ENCODE measurements at places on chromosomes 11 and 22.
A peak's percentile ranks its signal among the peaks of the same experiment; 100 is the strongest.

DNA sequence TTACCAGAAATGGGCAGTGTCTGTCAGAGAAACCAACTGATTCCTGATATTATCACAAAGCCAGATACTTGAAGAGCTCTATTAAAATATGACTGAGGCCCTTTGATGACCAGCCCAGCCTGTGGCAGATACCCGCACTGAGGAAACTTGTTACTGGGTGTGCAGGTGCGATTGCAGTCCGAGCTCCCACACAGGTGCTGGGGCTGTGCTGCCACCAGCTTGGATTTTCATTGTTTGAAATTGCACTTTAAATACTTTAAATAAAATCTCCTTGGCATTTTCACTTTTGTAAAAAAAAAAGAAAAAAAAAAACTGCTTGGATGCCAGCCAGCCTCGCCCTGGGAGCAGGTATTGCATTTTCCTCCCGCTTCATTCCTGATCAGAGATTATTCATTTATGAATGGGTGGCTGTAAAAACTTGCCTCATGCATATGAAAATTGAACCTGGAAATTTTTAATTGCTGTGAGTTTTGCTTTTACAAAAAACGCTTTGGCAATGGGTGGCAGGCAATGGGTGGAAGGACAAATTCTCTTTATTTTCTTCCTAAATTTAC is 21.2 kb downstream of the EHF start:
- DNase-seq = no peak

DNA sequence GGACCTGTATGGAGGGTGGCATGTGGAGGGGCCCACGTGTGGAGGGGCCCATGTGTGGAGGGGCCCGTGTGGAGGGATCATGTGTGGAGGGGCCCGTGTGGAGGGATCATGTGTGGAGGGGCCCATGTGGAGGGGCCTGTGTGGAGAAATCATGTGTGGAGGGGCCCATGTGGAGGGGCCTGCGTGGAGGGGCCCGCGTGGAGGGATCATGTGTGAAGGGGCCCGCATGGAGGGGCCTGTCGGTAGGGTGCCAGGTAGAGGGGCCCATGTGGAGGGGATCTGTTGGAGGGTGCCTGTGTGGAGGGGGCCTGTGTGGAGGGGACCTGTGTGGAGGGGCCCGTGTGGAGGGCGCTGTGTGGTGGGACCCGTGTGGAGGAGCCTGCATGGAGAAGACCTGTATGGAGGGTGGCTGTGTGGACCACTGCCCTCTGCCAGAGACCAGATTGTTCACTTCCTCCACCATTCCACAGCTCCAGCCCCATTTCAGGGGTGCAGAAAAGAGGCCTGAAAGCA is 47.0 kb downstream of the IGLL5 start:
- no peak for DNase-seq

DNA sequence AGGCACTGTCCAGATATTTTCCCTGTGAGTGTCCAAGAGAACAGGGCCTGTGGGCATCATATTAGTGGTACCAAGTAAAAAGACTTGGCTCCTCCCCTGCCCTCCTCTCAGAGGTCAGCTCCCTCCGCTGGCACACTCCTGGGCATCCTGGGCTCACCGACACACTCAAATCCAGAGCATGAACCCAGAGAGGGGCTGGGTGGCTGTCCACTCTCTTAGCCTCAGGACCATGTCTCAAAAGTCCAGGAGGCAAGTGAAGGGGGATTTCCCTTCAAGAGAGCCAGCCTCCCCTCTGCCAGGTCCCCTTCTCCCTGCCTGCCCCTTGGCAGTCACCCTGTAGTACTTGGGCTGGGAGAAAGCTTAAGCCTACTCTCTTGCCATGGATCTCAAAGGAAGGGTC is 10.3 kb downstream of the BCL9L start:
- no peak for DNase-seq

DNA sequence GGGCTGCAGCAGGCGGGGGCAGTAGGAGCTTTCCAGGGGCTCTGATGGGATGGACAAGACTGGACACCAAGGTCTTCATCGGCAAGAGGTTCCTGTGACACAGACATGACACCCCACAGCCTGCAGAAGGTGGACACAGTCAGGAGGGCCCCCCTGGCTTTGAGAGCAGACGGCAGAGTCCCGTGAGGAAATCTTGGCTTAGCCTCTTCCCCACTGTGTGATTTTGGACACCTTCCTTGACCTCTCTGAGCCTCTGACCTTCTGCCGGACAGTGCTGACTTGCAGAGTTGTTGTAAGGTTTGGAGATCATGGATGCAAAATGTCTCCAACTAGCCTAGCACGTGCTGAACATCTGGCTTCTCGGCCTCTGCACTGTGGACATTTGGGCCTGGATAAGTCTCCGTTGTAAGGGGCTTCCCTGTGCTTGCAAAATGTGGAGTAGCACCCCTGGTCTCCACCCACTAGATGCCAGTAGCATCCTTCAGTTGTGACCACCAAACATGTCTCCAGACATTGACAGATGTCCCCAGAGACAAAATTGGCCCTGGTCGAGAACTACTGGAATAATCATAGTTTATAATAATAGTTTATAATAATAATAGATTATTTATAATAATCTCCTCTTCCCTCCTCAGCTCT is 54.6 kb downstream of the MCM5 start:
- DNase-seq = no peak

DNA sequence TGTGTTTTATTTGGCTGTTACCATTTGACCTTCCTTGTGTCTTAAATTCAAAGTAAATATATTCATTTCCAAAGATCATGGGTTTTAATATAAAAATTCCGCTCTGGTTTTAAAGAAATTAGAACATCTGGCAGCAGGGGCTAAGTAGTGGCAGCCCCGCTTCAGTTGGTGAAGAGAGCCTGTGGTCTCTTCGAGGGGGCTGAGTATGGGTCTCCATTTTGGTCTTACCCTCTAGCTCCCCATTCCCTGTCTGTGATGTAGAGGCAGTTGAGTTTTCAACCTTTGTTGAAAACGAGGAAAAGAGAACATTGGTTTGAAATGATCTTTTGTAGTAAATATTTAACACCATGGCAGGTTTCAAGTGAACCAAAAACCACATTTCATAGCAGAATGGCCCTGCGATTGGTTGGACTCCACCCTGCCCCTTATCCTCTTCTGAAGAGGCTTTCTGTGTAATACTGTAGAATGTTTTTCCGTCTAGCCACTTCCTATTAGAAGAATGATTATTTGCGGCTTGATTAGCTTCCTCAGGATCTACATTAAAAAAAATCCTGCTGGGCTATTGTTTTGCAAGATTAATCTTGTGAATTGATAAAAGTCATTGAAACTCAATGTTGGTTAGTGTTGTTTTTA is 17.7 kb downstream of the APLP2 start:
- no peak for DNase-seq

GRCh38 chr11:77175869-77176539 is 48.0 kb downstream of the MYO7A start:
- DNase-seq = no peak

DNA sequence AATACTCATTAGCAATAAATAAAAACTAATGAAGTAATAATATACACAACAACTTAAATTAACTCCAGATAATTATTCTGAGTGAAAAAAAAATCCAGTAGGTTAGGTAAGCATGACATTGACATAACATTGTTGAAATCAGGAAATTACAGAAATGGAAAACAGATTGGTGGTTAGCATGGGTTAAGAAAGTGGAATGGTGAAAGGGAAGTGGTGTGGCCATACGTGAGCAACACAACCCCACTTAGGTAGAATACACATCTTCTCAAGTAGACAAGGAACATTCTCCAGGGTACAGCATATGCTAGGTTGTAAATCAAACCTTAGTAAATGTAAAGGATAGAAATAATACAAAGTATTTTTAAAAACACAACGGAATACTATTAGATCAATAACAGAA is 30.2 kb upstream of the CLTCL1 start:
- no peak for DNase-seq

- DNase-seq = no peak
These were observed 105.2 kb downstream of the NAV2 start for GRCh38 chr11:19817870-19818269.

- DNase-seq = no peak
These were observed 718 bp downstream of the INTS5 start for GRCh38 chr11:62652161-62653006.

GRCh38 chr11:13782390-13783075 is 114.1 kb downstream of the FAR1 start:
- no peak for DNase-seq

DNA sequence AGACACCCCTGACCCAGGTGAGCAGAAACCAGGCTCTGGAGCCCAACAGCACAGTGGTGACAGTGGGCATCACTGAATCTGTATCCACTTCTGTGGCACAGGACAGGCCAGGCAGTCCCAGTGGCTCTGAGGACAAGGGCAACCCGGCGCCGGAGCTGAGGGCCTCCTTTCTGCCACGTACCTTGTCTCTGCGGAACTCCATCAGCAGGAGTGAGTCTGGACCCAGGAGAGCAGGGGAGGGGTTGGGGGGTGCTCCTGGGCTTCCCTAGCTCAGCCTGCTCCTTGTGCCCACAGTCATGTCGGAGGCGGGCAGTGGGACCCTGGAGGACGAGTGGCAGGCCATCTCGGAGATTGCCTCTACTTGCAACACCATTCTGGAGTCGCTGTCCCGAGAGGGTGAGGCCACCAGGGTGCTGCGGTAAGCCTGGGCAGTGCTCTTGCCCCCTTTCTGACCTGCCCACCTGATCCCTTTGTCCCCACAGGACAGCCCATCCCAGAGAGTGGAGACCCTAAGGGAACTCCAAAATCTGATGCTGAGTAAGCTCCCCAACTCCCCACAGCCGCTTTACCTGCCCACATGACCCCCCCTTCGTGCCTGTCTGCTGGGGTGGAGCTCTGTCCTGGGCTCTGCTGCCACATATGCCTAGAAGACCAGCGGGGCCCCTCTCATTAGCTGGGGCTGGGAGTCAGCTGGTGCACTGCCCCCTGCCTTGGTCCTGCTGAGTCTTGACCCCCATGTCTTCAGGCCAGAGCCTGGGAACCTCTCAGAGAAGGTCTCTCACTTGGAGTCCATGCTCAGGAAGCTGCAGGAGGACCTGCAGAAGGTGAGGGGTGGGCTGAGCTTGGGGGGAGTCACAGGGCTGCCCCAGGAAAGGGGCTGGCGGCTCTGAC is 12.0 kb downstream of the SIPA1 start:
- no peak for DNase-seq

- DNase-seq = no peak
These were observed 61.4 kb upstream of the PTPRJ start for GRCh38 chr11:47918882-47919495.

DNA sequence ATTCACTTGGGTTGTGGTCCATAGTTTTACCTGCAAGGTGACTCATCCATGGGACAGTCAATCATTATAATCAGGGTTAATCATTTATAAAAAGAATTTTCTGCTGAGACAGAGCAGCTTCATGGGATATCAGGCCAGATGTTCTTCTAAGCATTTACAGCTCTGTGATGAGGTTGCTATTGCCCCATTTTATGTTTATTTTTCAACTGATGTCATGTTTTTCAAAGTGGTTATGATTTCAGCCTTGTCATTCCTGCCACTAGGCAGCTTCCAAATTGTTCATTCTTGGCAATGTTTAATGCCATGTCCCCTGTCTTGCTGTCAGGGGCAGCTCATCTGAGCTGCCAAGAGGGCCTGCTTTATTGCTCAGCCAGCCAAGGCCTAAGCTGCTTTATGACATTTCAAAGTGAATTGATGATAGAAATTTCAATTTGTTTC is 35.9 kb upstream of the ZBED5 start:
- no peak for DNase-seq

GRCh38 chr11:16606784-16607674 is 131.4 kb upstream of the C11orf58 start:
- DNase-seq = no peak

DNA sequence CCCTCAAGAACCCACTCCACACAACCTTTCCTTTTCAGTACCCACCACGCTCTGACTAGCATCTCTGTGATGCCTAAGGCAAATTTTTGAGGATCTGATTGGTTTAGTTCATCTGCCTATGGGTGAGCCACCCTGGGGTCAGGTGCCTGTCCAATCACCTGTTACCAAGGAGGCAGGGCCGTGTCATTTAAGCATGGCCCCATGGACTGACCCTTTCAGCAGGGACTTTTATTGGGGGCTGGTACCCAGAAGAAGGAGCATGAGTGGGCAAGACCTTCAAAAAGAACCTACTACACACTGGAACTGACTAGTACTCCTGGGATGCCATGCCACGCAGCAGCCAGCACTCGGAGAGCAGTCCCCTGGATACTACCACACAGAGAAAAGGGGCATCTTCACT is 28.4 kb downstream of the C11orf91 start:
- no peak for DNase-seq

- no peak for DNase-seq
These were observed 15.3 kb upstream of the ZBTB16 start for GRCh38 chr11:114044042-114044871.

DNA sequence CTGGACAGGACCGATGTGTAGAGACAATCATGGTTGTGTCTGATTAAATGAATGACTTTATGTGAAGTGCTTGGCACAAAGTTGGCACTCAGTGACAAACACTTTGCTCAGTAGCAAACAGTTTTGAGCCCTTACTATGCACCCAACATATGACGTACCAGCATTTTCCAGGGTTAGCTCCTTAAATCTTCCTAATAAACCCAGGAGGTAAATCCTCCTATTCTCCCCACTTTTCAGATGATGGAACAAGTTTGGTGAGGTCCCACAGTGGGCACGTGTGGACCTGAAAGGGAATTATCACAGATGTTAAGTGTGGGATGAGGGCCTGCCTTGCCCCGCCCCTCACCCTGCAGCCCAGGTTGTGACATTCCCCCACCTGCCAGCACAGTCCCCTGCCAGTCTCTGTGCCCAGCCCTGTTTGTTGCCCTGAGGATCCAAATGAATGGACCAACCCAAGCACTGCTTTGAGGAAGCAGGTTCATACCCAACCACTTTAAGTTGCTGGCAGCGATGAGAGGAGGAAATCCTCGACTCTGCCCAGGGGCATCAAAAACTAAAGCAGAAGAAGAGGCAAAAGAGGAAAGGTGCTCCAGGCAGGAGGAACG is 6.6 kb upstream of the CARD10 start:
- no peak for DNase-seq

DNA sequence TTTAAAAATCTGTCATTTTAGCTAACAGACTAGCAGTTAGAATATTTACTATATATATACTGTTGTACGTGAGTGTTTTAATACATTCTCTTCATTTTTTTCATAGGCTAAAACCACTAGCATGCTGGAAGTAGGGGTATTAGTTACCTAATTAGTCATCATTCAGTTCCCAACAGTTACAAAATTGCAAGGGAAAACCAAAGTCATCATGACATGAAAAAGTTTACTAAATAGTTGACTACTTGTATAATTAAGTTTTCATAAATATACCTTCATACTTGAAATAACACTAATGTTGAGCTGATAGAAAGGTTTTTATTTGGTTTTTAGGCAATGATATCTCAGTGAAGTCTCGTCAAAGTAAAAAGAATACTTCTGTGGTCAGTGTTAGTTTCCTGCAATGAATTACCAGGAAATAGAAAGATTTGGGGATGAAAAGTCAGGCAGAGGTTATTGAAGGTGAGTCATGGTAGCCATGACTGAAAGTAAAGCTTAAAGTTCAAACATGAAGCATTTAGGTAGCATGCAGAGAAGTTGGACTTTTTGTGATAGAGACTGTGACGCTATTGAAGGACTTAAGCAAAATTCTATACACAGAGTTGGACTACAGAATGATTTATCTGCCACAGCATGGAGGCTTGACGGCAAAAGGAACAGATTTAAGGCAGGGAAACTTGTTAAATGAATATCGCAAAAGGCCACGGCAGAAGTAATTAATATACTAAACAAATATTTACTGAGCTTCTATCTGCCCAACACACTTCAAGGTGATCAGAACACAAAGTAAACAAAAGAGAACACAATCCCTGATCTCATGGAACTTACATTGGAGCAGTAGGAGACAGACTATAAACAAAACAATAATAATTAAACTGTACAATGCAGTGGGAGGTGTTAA is 828.1 kb upstream of the FAT3 start:
- peak; percentile 13 for DNase-seq
